ENCODE measurements at places on chromosomes 7 and 10. TPM values are rescaled to one million over a fixed set of nuclear protein-coding genes. Genes with fewer than 3 reads are reported as not detected.

DNA sequence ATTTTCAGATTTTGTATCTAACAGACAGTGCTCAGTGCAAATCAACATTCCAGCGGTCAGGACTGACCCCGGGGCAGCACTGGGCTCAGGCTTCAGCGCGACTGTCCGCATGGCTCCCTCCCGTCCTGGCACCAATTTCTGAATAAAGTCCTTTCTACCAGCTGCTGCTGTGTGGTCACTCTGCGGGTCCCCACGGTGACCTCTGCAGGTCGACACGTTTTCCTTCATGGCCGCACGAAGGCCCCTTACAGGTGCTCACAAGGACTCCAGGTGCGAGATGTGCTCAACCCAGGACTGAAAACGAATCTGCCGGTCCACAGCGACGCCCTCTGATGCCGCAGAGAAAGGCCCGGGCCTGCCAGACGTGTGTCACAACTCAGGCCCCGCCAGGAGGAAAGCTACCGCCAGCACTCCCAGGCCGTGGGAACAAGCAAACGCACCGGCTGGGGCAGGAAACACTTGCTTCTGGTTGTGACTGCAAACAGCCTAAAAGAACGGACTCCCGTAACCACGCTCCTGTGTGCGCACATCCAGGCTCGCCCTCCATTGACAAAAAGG, 3.7 kb upstream of the UTF1 start:
- no peak for DNase-seq
- H3K4me1 ChIP-seq: peaks cover 18% of the 10 kb centered on the region
- peaks cover 40% of the 10 kb centered on the region for H3K27me3 ChIP-seq
- no peaks in the 10 kb centered on the region for H3K36me3 ChIP-seq
- H3K27ac ChIP-seq: no peak overlapping the region

DNA sequence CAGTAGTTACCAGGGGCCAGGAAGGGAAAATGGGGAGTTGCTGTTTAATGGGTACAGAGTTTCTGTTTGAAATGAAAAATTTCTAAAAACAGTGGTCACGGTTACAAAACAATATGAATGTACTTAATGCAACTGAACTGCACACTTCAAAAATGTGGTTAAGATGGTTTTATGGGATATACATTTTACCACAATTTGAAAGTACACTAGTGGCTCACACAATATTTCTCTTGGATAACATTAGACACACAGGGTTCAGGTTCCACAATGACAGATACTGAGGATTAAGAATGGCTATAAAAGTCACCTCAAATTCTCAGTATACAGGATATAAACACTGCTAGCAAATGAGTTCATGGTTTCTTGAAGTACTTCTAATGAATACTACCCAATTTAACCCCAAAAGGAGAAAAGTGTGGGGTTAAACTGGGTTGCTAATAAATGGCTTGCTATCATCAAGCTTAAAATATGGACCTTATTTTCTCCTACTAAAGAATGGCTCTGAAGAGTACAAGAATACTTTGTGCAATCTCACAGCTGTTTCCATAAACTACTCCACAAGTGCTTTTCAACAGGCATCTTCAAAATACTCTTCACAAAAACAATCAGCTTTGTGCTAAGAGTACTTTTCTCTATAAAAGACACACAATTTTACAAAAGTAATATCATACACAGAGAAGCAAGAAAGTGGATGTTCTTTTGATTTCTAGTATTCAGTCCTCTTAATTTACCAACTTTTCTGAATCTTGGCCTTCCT, 92.9 kb downstream of the SRPK2 start:
- no peak overlapping the region for H3K27ac ChIP-seq
- no peak overlapping the region for H3K4me3 ChIP-seq
- no peak for DNase-seq
- no peaks in the 10 kb centered on the region for H3K27me3 ChIP-seq
- no peaks in the 10 kb centered on the region for H3K36me3 ChIP-seq

DNA sequence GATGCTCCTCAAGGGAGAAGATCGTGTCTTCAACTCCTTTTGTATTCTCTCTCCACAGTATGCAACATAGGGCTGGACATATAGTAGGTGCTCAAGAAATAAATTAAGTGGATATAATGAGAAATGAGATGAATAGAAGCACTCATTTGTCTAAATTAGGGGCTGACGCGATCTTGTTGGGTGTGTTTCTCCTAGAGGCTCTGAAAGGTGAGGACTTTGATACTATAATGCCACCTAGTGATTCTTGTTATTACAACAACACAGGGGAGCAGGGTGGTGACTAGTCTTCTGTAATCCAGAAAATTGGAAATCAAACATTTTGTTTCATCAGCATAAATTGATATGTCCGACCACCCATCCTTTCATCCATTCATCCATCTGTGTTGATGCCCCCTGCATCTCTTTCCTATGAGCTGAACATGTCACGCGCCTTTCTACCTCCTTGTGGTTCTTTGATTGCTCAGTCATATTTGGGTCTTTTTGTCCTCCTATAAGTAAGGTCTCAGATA, 3.5 kb upstream of the CFAP58 start:
- no peak for DNase-seq
- no peaks in the 10 kb centered on the region for H3K36me3 ChIP-seq
- H3K4me3 ChIP-seq: no peak overlapping the region

The FAM25C gene
- not detected for total RNA-seq

The LRGUK gene
- 0.60 TPM for total RNA-seq

The ASZ1 gene
- not detected for total RNA-seq

The ZNF365 gene
- 3.4 TPM for total RNA-seq
